ENCODE measurements at places on chromosomes 5 and 9.

- DNase-seq = no peak
Measured at GRCh38 chr5:124439609-124440008, 306.8 kb downstream of the ZNF608 start.

DNA sequence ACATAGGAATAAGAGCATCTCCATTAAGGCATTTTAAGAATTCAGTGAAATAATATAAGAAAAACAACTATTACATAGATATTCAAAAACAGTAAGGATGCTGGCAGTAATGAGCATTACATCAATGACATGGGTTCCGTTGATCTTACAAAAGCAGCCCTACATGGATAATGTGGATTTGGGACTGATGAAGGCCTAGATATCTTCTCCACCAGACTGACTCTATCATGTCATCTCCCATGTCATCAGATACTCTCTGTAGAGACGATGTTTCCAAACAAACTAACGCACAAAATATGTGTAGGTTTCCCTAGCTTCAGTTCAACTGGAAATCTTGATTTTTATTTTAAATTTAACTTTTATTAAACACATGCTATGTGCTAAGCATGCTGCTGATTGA lies 3.6 kb downstream of the LURAP1L start:
- no peak for DNase-seq

- no peak for DNase-seq
Measured at GRCh38 chr5:110909415-110909814, 162.1 kb upstream of the TSLP start.

DNA sequence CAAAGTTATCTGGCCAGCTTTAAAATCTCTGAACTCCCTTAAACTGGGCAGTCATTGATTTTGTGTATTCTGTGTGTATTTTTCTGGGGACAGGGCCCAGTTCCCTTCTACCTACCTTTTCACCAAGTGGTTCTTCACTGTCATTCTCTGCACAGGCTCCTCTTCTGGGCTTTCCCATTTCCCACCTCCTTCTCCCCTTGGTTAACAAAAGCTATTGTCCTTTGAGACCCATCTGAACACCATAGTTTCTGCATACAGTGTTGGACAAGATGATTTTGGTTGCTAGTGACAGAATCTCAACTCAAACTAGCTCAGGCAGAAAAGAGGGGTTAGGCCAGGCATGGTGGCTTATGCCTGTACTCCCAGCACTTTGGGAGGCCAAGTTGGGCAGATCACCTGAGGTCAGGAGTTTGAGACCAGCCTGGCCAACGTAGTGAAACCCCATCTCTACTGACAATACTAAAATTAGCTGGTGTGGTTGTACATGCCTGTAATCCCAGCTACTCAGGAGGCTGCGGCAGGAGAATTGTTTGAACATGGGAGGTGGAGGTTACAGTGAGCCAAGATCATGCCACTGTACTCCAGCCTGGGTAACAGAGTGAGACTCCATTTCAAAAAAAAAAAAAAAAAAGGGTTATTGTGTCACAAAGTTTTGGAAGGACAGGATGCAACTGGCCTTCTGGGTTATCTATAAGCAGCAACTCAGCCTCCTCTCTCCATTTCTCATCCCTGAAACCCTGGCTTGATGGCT lies 31.0 kb upstream of the ANKRD34B start:
- DNase-seq = no peak

GRCh38 chr5:113518884-113519283 lies 5.4 kb downstream of the YTHDC2 start:
- DNase-seq = no peak

Data from activated CD8-positive, alpha-beta memory T cell treated with anti-CD3 and anti-CD28 coated beads, Interleukin-2, amount 50 U/mL, for 48 hours (primary cell).